ENCODE measurements at places on chromosomes 1 and 21.

DNA sequence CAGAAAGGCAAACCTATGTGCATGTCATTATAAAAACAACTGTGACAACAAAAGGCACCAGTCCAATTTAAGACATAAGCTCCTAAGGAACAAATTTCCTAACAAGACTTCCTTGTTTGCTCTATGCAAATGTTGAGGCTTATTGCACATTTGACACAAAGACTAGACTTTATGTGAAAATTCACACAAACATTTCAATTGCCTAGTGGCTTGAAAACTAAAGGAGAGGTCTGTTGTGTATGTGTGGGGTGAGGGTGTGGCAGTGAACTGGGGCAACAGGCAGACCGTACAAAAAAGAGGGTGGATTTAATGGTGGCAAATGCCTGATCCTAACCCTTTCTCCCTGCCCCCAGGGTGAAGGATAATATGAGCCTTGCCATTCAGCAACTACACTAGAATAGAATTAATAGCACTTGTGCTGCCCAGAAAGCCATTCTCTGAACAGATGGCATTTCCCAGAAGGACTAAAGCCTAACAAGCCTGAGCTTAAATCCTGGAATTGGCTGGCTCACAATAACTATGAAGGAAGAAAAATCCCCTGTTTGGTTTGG, 73.9 kb downstream of the GLUL start:
- no peak for DNase-seq

- DNase-seq = no peak
These were observed 18.5 kb upstream of the EPS15 start for GRCh38 chr1:51537568-51537967.

- DNase-seq = no peak
These were observed 51.8 kb downstream of the ADARB1 start for GRCh38 chr21:45126204-45126626.

DNA sequence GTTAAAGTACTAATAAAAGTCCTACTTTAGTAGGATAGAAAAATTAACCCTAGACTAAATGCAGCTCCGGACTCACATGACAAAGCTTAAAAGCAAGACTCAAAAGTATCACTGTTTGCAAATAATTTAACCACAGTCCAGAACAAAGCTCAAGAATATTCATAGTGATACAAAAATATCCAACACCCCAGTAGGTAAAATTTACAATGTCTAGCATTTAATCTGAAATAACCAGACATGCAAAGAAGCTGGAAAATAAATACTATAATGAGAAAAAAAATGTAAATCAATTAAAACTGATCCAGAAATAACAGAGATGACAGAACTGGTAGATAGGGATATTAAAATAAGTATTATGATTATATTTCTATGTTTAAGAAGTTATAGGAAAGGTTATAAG, 67.0 kb downstream of the KIAA0319L start:
- no peak for DNase-seq

DNA sequence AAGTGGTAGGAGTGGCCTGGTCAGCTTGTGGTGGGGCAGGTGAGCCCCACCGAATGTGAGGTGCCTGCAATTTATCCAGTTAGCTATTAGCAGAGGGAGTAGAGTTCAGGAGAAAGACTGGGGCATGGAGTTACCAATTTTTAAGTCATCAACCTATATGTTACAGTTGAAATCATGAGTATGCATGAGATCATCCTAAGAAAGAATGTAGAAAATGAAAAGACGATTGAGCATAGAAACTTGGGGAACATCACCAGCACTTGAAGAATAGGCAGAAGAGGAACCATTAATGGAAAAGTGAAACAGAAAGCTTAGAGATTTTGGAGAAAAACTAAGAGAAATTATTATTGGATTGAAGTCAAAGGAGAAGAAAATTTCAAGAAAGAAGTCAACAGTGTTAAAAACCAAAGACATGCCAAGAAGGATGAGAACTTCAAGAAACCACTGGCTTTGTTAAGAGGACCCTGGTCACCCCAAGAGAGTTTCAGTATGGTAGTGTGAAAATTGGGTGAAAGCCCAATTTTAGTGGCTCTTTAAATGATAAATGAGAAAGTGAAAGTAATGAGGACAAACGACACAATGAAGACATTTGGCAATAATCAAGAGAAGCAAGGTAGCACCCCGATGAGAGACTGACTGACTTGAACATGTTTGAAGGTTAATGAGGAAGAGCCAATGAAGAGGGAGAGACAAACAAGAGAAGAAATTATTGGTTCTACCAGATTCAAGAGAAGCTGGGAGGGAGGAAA, 36.7 kb downstream of the DNASE2B start:
- DNase-seq = no peak

DNA sequence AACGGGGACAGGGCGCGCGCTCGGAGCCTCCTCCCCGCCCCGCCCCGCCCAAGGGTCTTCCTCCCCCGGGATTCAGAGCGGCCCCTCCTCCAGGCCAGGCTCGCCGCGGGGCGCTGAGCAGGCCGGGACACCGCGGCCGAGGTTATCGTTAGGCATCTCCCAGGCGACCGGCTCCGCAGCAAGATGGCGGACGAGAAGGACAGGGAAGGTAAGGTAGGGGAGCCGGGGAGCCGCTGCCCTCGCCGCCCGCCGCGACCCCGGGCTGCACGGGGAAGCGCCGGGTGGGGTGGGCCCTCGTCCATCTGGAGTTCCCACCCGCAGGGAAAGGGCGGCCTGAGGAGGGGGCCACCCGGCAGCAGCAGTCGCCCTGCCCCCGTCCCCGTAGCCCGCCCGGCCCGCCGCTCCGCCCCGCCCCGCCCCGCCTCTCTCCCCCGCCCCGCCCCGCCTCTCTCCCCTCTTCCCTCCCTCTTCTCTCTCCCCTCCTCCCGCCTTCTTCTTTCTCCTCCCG, 105.9 kb upstream of the HNRNPU start:
- DNase-seq = no peak

- DNase-seq = no peak
These were observed 26.4 kb upstream of the SMYD3 start for GRCh38 chr1:246533371-246533905.

DNA sequence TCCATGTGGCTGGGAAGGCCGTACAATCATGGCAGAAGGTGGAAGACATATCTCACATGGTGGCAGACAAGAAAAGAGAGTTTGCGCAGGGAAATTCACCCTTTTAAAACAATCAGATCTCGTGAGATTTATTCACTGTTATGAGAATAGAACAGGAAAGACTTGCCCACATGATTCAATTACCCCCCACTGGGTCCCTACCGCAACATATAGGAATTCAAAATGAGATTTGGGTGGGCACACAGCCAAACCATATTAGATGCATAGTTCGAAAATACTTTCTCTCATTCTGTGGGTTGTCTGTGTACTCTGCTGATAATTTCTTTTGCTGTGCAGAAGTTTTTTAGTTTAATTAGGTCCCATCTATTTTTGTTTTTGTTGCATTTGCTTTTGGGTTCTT, 990.3 kb downstream of the PLA2G4A start:
- DNase-seq = no peak

DNA sequence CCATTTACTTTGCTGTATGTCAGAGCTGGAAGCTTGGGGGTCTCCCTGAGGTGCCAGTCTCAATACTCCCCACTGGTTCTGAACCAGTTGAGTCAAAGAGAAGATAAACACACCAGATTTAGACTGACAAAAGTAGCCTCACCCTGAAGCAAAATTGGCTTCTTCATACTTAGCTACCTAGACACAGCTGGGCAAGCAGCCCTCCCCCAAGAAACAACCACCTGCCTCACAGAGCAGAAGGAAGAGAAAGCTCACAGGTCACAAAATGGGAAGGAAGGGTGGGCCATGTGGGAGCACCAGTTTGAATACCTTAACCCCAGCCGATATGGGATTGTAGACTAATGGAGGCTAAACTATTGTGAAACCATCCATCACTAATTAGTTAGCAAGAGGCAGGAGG, 24.6 kb upstream of the MYSM1 start:
- no peak for DNase-seq

DNA sequence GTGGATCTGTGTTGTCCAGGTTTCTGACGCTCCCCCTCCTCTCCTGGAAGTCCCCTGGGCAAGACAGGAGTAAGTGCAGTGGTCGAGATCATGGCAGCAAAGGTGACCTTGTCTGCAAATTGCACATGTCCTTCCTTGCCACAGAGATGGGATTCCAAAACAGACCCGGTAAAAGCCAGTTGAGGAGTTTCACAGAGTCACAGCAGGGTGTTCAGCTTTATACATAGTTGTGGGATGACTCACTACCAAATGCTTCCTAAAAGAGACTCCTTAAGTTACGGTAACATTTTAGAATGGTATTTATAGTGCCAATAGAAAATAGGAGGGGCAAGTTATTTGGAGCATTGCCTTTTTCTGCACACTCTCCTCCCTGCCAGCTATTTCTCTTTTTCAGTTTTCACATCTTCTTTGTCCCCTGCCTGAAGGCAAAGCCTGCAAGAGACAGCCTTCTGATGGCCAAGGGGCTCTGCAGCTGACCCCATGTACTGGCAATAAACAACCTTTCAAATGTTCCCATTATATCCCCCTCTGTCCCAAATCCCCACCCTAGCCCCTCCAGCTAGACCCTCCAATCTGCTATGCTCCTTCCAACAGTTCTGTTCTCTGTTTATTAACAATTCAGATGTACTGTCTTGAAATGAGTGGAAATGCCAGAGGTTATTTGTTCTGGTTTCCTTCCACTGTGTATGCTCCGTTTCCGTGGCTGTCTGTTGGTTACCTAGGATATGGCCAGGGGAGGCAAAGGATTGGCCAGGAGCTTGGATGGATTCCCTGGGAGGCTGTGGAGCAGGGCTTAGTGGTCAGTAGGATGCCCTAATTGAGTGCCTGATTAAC, 115.0 kb downstream of the TGFB2 start:
- no peak for DNase-seq

DNA sequence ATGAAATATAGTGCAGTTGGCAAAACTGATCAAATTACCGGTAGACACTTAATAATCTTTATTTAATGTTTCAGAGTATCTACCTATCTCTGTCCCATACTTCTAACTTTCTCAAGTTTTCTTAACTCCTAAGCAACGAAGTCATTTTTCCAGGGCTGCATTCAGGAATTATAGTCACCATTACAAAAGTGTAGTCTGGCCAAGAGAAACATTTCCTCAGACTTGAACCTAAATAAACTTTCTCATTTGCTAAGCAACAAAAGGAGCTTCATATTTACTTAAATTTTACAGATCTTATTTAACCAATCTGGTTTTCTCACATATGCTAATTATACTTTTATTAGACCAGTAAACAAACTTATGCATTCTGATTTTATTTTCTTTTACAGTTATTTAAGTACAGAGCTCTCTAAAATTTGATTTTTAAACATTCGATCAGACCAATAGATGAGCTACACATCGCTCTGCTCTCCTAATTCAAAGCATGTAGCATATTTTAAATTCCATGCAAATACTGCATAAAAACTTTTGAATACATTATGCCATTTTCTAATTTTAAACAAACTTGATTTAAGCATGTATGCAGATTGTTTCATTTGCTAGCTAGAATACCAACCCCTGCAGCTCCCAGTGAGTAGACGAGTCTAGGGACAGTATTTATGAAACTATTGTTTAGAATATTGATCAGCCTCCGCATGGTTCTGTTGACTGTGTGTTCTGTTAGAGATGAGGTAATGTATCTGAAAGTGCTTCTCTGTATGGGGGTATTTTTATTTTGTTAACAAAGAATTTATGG, 201.4 kb downstream of the CHRM3 start:
- no peak for DNase-seq

DNA sequence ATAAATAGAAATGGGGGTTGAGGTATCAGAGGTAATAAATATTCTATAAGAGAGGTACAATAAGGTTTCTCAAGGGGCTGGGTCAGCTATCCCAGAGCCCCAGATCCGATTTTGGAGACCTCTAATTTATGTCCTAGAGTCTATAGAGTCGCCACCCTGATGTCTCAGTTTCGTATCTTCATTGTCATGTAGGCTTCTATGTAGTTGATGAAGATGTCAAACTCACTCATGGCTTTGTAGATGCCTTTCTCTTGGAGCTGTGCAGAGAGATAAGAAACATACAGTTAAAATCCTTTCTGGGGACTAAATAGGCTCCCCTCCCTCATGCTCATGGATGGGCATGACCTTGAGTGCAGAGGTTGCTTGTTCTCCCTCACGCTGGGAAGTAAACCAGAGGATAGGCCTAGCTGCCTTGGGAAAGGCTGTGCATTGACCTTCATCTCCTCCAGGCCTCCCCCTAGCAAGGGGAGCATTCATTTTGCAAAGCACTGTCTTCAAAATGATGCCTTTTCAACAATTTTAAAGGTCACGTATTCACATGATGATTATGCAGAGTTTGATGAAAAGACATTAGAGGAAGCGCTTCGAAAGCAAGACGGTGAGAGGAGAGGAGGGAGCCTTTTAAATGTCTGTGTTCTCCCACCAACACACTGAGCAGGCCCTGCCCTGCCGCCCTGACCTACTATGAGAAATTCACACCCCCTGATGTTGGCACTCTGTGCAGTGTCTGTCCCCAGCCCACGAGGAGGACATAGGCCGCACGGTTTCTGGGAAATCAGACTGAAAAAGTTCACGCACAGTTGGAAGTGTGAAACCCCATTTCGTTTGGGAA, 1.9 kb upstream of the IL19 start:
- DNase-seq = no peak

- DNase-seq = no peak
These were observed 13.1 kb downstream of the KRTAP13-1 start for GRCh38 chr21:30408782-30409494.

DNA sequence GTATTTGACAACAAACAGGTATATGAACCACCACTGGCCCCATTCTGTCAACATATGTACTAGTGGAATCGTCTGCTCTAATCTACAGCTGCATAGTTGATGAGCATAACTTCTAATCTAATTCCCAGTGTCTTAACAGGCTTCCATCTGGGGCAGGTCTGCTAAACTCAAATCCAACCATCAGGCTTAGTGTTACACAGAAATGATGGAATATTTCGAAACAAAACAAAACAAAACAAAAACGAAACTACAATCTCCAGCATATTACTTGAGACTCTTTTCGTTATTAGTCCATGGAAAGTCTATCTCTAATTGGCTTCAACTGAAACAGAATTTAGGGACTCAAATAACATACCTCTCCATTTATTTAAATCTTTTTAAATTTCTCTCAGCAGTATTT, 37.6 kb downstream of the DIPK1A start:
- no peak for DNase-seq

- DNase-seq = no peak
These were observed 12.6 kb downstream of the METTL13 start for GRCh38 chr1:171794085-171794484.

DNA sequence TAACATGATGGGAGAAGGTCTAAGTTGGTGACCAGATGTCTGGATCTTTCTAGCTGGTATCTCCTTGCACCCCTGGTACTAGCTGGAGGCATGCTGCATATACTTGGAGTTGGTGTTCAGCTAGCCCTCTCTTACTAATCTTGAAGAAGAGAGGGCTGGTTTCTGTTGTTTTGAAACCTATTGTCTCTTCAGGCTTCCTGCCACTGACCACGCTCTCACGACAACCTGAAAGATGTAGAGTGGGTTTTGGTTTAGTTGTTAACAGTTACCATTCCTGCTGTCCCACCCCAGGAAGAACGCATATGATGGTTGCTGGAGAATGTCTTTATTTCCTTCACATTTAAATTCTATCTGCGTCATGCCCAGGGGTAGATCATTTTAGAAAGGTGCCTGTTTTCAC, 3.6 kb downstream of the MAN1C1 start:
- DNase-seq = peak; percentile 56
